Mucosa of descending colon (tissue), 3 donors: ENCODE measurements at places on chromosomes 3 and 15. TPM values are rescaled to one million over a fixed set of nuclear protein-coding genes. Genes with fewer than 3 reads are reported as not detected.

GRCh38 chr3:122214711-122215110, 31.2 kb downstream of the CASR start:
- DNase-seq = no peak

- no peak for DNase-seq
These were observed 264.2 kb downstream of the VPS13C start for GRCh38 chr15:61796056-61796455.

GRCh38 chr3:114686621-114687020, 392.8 kb downstream of the TIGIT start:
- no peak for DNase-seq

- DNase-seq = no peak
These were observed 213.0 kb downstream of the PDCD6IP start for GRCh38 chr3:34011171-34012101.

- no peak for DNase-seq
These were observed 162.8 kb downstream of the ARRDC4 start for GRCh38 chr15:98123297-98123696.

- peak; percentile 66 for DNase-seq
These were observed 243.9 kb downstream of the TBL1XR1 start for GRCh38 chr3:176953106-176954060.

DNA sequence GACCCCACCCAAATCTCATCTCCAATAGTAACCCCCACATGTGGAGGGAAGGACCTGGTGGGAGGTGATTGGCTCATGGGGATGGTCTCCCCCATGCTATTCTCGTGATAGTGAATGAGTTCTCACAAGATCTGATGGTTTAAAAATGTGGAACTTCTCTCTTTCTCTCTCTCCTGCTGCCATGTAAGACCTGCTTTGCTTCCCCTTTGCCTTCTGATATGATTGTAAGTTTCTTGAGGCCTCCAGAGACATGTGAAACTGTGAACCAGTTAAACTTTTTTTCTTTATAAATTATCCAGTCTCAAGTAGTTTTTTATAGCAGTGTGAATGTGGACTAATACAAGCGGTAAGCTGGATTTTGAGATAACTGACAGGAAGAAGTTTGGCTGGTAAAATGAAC, 60.3 kb upstream of the MBNL1 start:
- DNase-seq = no peak

DNA sequence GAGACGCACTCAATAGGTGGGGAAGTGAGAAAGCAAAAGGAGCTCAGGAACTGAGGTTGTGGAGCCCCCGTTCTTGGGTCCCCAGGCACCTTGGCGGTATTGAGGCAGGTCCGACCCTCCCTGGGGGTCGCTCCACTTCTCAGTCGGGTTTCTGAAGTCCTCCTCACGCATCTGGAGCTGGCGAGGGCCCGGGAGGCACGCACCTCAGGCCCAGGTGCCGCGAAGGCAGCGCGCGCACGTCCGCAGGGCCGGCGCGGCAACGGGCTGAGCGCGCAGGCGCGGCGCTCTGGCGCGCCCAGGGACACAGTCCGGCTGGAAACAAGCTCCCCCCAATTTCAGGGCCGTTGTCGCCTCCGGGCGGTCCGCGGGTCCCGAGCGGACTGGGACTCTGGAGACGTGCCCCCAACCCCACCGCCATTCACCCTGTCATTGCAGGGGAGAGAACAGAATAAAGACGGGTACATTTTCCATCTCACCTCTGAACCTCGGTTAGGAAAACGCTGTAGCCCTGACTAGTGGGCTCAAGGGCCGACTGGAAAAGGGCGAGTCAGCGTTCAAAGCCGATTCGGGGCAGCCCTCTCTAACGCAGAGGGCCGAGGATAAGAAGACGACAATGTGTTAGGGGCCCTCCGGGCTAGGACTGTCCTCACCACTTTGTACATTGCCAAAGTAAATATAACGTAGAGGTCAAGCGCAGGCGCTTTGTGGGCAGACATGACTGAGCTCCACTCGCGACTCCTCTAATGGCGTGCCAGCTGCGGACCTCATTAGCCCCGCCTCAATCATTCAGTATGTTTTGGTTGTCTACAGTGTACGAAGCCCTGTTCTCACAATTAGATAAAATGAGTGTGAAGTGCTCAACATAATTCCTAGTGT, at the start of gene ZNF770:
TSS of gene ZNF770 (minus strand) at position 261 of the 876 bp plus-strand sequence. CDS start 4,853 bp downstream, outside the sequence.
- peak; percentile 86 for DNase-seq

The C3orf22 gene
- total RNA-seq = not detected

- no peak for DNase-seq
These were observed 51.7 kb downstream of the SEMA5B start for GRCh38 chr3:122975924-122976293.

The DAPK2 gene
- total RNA-seq = 32.0 TPM

DNA sequence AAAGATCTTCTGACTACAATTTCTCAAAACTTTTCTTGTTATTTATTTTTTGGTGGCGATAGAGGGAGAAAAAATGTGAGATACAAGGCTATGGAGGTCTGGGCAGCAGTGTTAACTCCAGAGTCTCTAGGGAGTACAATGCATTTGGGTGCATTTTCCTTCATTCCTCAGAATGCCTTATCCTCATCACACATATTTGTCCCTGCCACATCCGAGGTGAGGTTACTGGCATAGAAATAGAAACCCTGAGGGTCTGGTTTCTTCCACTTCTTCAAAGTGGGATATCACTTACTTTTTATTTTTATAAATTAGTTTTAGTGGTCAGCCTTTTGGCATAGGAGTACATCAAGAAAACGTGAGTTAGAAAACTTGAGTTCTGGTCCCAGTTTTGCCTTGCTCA, 150.4 kb downstream of the TIGIT start:
- DNase-seq = no peak

DNA sequence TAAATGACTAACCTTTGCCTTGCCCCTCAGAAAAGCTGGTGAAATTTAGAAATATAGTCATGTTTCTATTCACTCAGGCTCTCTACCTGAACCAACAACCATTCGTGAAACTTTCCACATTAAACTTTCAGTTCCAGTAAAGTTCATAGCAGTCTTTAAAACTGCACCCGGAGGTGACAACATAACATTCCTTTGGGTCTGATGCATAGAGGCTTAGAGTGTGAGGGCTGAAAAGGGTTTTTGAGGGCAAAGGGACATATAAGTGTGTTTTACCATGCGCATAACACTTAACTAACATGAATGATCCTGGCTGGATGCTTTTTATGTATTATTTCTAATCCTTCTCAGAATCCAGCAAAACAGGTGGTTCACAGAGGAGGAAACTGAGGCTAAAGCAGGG, 471.7 kb upstream of the MCTP2 start:
- DNase-seq = no peak

The SAMD7 gene
- total RNA-seq = not detected

The CAPN3 gene
- 21.5 TPM for total RNA-seq

DNA sequence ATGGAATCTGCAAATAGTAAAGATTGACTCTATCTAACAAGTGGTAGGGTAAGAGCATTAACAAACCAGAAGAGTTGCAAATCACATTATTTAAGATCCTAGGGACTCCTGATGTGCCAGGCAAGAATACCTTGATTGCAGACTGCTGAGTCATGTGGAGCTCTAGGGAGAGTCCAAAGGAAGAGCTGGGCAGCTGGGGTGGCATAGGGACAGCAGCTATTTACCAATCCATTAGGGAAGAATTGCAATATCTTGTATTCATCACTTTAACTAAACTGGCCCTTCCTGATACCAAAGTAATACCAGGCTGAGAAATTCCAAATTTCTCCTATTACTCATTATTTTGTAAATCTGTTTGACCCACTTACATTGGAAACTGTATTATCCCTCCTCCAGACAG, 52.2 kb upstream of the ACP3 start:
- no peak for DNase-seq

- DNase-seq = no peak
These were observed 699.6 kb downstream of the FHIT start for GRCh38 chr3:60551455-60552209.

The ADAMTS9 gene
- 20.5 TPM for total RNA-seq

The SPTSSB gene
- 0.65 TPM for total RNA-seq
